Daoy (cell line): ENCODE measurements at places on chromosomes 12 and 14. TPM values are rescaled to one million over a fixed set of nuclear protein-coding genes. Genes with fewer than 3 reads are reported as not detected.

Gene MYBPC1
- total RNA-seq, result not detected in 2 replicates

Gene BHLHE41
- 25.3 and 29.1 TPM in 2 replicates for total RNA-seq

DNA sequence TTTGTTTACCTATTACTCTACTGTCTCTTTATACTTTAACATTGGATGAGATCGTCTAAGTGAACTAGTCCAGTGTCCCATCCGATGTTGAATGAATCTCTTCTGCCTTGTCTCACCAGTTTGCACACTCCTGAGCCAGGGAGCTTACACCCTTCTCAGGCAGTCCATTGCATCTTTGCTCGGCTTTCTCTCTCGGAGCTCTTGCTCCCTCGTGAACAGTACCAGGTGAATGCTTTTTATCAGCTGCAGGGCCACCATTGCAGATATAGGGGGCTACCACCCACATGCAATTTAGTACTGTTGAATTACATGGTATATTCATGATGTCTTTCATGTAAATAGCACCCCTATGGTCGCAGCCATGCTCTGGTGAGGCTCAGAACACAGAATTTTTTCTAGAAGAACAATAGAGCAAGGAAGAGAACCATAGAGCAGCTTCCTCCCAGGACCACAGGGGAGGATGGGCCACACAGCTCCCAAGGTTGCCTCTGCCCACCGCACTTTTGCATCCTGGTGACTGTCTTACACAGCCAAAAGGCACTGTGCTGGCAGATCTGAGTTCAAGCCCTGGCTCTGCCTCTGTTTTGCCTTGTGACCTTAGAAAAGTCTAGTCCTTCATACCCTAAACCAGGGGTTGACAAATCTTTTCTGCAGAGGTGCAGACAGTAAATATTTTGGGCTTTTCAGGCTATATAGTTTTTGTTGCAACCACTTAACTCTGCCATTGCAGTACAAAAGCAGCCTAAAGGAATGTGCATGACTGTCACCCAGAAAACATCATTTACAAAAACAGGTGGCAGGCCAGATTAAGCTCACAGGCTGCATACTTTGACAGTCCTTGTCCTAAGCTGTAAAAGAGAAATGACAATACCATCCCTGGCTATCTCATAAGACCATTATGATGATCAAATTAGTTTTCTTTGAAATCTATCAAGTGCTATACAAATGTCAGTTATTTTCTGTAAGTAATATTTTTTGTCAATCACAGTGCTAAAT is 35.4 kb downstream of the PLEKHG7 start:
- DNase-seq, result no peak

Gene MSRB3
- 22.0 and 25.3 TPM in 2 replicates for total RNA-seq

GRCh38 chr12:29739279-29739991 is 44.3 kb downstream of the TMTC1 start:
- no peak for DNase-seq

Gene YARS2
- 50.4 and 62.5 TPM in 2 replicates for total RNA-seq
